ENCODE measurements at places on chromosomes 2 and 18. TPM values are rescaled to one million over a fixed set of nuclear protein-coding genes. Genes with fewer than 3 reads are reported as not detected.

DNA sequence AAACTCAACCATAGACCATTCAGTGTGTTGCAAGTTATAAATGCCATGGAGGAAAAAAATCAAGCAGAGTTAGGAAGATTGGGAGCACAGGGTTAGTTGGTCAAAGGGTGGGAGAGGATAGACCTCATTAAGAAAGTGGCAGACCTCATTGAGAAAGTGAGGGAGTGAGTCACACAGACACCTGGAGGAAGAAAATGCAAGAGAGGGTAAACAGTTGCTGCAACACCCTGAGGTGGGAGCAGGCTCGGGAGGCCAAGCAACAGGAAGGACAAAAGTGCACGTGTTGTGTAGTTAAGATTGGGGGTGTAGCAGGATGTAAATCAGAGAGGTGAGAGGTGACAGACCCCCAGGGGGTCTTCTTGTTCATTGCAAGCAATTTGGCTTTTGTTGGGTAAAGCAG, 6.4 kb downstream of the IL1RL1 start:
- DNase-seq, result no peak
- H3K27me3 ChIP-seq, result peaks cover 19% of the 10 kb centered on the region
- no peaks in the 10 kb centered on the region for H3K36me3 ChIP-seq

The SERPINB4 gene
- total RNA-seq, result not detected

The SMYD5 gene
- 23.8 TPM for total RNA-seq

DNA sequence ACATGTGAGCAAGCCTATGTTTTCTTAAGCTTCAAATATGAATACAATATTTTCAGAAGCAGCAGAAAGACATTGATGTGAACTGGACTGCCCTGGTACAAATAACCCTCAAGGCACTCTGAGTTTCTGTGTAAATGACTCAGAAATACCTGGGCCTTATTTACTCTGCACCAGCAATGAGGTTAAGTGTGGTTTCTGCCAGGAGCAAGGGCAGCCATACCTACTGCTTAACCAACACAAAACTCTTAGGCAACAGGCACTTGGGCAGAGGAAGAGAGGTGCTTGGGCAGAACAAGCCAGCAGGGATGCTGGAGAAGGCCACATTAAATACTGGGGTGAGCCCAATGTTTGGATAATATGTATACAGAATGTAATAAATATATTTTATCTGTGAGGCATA, 29.4 kb upstream of the ARL5A start:
- no peak overlapping the region for H3K27ac ChIP-seq
- no peak for DNase-seq
- H3K27me3 ChIP-seq, result peaks cover 2% of the 10 kb centered on the region
- no peaks in the 10 kb centered on the region for H3K36me3 ChIP-seq
- no peak overlapping the region for H3K4me3 ChIP-seq

- no peaks in the 10 kb centered on the region for H3K4me1 ChIP-seq
- DNase-seq, result no peak
- H3K27me3 ChIP-seq, result peaks cover 34% of the 10 kb centered on the region
- H3K4me3 ChIP-seq, result no peak overlapping the region
- H3K27ac ChIP-seq, result no peak overlapping the region
Observed at GRCh38 chr2:110904116-110904778, 171.9 kb downstream of the ACOXL start.

- no peak overlapping the region for H3K4me3 ChIP-seq
- no peak for DNase-seq
- no peaks in the 10 kb centered on the region for H3K36me3 ChIP-seq
Observed at GRCh38 chr2:15973481-15974401, 33.4 kb downstream of the MYCN start.

- H3K27me3 ChIP-seq, result no peaks in the 10 kb centered on the region
- no peaks in the 10 kb centered on the region for H3K4me1 ChIP-seq
- no peaks in the 10 kb centered on the region for H3K36me3 ChIP-seq
Observed at GRCh38 chr18:40079786-40080185, 1875.2 kb upstream of the PIK3C3 start.

DNA sequence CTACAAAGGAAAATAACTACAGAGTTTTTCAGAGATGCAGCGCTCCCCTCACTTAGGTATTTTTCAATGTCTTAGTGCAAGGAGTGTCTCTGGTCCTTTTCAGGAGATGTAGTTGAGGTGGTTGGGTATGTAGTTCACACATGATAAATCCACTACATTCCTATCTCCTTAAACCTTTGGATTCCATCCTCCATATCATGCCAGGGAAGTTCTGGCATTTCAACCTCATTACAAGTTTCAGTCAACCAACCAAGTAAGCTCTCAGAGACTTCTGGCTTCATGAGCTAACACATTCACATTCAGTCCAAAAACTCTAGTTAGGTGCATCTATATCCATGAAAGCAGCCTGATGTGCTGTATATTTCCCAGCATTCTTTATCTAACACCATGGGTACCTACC, 47.3 kb downstream of the MAP3K20 start:
- no peak overlapping the region for H3K4me3 ChIP-seq
- no peaks in the 10 kb centered on the region for H3K27me3 ChIP-seq
- DNase-seq, result peak; percentile 44

The KCNE4 gene
- 10.5 TPM for total RNA-seq

DNA sequence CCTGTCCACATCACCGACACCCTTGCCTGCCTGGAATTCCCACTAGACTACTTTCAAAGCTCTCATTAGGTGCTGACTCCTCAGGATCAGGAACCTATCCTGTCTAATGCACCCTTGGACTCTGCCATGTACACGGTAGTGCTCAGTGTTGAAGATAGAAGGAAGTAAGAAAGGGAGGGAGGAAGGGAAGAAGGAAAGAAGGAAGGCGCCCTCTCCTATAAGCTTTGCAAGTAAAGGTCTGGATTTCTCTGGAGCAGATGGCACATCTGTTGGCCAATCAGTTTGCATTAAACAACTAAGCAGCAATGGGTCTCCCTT, 45.3 kb downstream of the SCTR start:
- H3K27ac ChIP-seq, result no peak overlapping the region
- H3K4me1 ChIP-seq, result no peaks in the 10 kb centered on the region
- no peak for DNase-seq
- peaks cover 23% of the 10 kb centered on the region for H3K27me3 ChIP-seq
- no peaks in the 10 kb centered on the region for H3K36me3 ChIP-seq
- H3K4me3 ChIP-seq, result no peak overlapping the region

GRCh38 chr2:1548910-1549673, 135.8 kb downstream of the TPO start:
- H3K36me3 ChIP-seq, result no peaks in the 10 kb centered on the region
- no peak overlapping the region for H3K4me3 ChIP-seq
- H3K27ac ChIP-seq, result no peak overlapping the region
- DNase-seq, result peak; percentile 18
- no peaks in the 10 kb centered on the region for H3K27me3 ChIP-seq

DNA sequence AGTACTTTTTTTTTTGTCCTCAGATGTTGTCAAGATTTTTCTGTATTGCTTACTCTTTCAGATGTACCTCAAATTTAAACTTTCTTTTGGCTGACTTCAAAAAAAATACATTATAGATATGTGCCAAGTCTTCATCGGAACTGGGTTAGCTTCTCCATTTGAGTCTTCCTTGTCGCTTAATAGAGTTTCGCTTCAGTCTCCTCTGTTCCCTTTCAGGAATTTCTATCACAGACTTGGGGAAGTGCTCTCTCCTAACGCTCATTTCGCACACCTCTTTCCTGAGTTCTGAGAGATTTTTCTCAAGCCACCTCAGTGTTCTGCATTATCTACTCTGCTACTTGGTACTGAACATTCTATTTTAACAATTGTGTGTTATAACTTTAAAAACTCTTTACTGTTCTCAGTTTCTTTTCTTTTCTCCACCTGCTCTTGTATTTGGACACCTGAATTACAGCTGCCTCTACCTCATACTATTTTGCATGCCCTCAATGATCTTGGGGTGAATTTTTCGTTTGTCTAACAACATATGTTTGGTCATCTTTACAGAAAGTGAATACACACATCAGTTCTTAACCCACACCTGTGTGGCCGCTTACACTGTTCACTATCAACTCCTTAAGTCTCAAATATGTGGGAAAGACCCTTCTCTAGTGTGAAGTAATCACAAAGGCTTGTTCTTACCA, 16.5 kb downstream of the PTPN2 start:
- peaks cover 15% of the 10 kb centered on the region for H3K4me1 ChIP-seq
- no peak overlapping the region for H3K4me3 ChIP-seq
- H3K36me3 ChIP-seq, result no peaks in the 10 kb centered on the region
- H3K27ac ChIP-seq, result no peak overlapping the region

The EVX2 gene
- total RNA-seq, result not detected

DNA sequence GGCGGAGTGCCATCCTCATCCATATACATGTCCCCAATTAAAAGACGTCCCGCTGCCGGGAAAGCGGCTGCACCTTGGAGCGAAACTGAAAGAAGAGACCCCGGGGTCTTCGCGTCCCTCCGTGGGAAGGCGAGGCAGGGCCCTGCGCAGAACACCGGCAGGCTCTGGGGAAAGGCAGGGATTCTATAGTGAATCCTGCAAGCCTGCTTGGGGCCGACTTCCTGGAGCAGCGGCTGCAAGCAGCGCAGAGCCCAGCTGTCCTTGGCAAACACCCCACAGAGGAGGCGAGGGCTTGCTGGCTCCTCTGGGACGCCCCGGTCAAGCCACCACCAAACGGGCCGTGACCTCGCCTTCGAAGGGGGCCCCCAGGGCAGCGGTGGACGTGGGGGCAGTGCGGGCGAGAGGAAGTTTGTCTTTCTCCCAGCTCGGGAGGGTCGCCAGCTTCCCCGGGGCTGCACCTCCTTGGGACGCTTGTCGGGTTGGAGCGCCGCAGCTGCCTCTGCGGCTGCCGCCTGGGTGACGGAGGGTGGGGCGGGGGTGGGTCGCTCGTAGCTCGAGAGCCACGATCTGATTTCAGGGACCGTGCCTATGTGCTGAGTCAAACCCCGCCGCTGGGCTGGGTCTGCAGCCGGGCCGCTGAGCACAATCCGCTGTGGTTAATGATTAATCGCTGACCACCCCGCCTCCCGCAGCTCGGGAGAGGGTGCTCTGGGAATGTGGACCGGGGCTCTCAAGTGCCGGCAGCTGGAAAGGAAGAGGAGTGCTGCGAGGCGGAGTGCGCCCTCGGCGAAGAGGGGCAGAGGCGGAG, 486 bp upstream of the GPR39 start:
- H3K4me1 ChIP-seq, result peaks cover 66% of the 10 kb centered on the region
- peak; percentile 97 for DNase-seq
- peaks cover 4% of the 10 kb centered on the region for H3K36me3 ChIP-seq
- peak overlapping the region; percentile 85 for H3K4me3 ChIP-seq
- peak overlapping the region; percentile 91 for H3K27ac ChIP-seq

GRCh38 chr2:182077448-182078142, 91.9 kb downstream of the PPP1R1C start:
- peak; percentile 97 for DNase-seq
- peaks cover 1% of the 10 kb centered on the region for H3K27me3 ChIP-seq
- peak overlapping the region; percentile 58 for H3K27ac ChIP-seq
- peak overlapping the region; percentile 39 for H3K4me3 ChIP-seq
- H3K36me3 ChIP-seq, result peaks cover 5% of the 10 kb centered on the region

The TSGA10 gene
- total RNA-seq, result 0.44 TPM

- H3K27me3 ChIP-seq, result peaks cover 2% of the 10 kb centered on the region
- H3K4me1 ChIP-seq, result peaks cover 22% of the 10 kb centered on the region
- peak overlapping the region; percentile 18 for H3K4me3 ChIP-seq
- DNase-seq, result no peak
Observed at GRCh38 chr2:180196419-180196977, 189.4 kb upstream of the CWC22 start.

DNA sequence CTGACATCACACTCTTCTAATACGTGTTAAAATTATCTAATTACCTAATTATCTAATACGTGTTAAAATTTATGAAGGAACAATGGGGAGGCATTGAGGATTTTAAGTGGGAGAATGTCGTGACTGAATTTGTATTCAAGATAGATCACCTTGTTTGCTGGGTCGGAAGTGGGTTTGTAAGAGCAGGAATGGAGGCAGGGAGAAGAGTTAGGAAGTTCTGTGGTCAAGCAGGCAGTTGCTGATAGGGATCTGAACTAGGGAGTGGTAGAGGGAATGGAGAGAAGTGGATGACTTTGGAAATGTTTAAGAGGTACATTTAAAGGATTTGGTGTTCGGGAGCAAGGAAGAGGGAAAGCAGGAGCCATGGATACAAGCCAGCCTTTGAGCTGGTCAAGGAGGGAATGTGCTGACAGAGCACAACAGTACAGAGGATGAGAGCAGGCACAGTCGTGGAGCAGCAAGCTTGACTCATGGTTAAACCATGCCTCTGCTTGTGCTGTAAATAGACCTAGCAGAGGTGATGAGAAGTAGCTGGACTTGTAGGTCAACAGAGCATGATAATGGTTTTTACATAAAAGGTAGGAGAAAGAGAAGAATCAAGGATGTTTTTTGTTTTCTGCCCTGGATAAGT, 16.2 kb downstream of the IL18RAP start:
- H3K36me3 ChIP-seq, result no peaks in the 10 kb centered on the region
- H3K27me3 ChIP-seq, result no peaks in the 10 kb centered on the region

The TTC27 gene
- total RNA-seq, result 27.0 TPM

DNA sequence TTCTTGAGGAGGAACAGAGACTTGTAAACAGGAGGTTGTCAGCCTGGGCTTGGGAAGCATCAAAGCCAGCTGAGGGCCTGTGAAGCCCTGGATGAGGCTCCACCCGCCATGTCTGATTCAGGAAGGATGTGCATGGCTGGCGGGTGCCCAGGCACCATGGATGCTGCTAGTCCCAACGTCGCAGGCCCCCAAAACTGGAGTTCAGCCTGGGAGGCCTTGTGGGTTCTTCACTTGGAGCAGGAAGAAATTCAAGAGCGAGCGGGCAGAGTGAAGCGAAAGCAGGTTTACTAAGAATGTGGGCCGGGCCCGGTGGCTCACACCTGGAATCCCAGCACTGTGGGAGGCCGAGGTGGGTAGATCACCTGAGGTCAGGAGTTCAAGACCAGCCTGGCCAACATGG, 12.1 kb upstream of the PXDN start:
- DNase-seq, result no peak
- peaks cover 4% of the 10 kb centered on the region for H3K4me1 ChIP-seq
- H3K27ac ChIP-seq, result no peak overlapping the region
- H3K27me3 ChIP-seq, result peaks cover 28% of the 10 kb centered on the region

- no peaks in the 10 kb centered on the region for H3K27me3 ChIP-seq
- no peaks in the 10 kb centered on the region for H3K36me3 ChIP-seq
- no peak overlapping the region for H3K4me3 ChIP-seq
Observed at GRCh38 chr2:16261071-16261470, 320.7 kb downstream of the MYCN start.

The MATN3 gene
- total RNA-seq, result 1.3 TPM

GRCh38 chr2:6556755-6557154, 309.0 kb downstream of the CMPK2 start:
- DNase-seq, result peak; percentile 87
- H3K4me1 ChIP-seq, result peaks cover 12% of the 10 kb centered on the region
- no peaks in the 10 kb centered on the region for H3K27me3 ChIP-seq
- H3K27ac ChIP-seq, result peak overlapping the region; percentile 47
- H3K36me3 ChIP-seq, result no peaks in the 10 kb centered on the region
- H3K4me3 ChIP-seq, result no peak overlapping the region

GRCh38 chr2:18612133-18612532, 22.8 kb upstream of the NT5C1B start:
- H3K27me3 ChIP-seq, result no peaks in the 10 kb centered on the region
- no peak for DNase-seq
- H3K4me3 ChIP-seq, result no peak overlapping the region
- H3K36me3 ChIP-seq, result no peaks in the 10 kb centered on the region
- no peak overlapping the region for H3K27ac ChIP-seq

DNA sequence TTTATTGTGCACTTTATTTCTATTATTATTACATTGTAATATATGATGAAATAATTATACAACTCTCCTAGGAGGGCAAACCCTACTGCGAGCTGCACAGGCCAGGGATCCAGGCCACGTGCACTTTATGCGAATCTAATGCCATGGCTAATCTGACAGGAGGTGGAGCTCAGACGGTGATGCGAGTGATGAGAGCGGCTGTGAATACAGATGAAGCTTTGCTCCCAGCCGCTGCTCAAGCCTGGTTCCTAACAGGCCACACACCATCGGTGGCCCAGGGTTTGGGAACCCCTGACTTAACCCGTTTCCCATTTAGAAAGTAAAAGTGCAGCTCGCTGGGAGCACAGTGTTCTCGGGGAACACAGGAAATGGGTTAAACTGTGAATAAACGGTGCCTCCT, 40.8 kb upstream of the RAB6D start:
- H3K36me3 ChIP-seq, result no peaks in the 10 kb centered on the region
- no peak overlapping the region for H3K27ac ChIP-seq
- H3K4me1 ChIP-seq, result no peaks in the 10 kb centered on the region
- no peak for DNase-seq

The IL1B gene
- total RNA-seq, result 2.1 TPM
